ENCODE measurements at places on chromosomes 13 and 19.

- DNase-seq: no peak
These were observed 52.2 kb downstream of the WDFY2 start for GRCh38 chr13:51636349-51636890.

- DNase-seq: no peak
These were observed 38.5 kb downstream of the FBN3 start for GRCh38 chr19:8110931-8111330.

GRCh38 chr13:29210676-29211075 lies 384.8 kb downstream of the SLC7A1 start:
- DNase-seq: no peak

DNA sequence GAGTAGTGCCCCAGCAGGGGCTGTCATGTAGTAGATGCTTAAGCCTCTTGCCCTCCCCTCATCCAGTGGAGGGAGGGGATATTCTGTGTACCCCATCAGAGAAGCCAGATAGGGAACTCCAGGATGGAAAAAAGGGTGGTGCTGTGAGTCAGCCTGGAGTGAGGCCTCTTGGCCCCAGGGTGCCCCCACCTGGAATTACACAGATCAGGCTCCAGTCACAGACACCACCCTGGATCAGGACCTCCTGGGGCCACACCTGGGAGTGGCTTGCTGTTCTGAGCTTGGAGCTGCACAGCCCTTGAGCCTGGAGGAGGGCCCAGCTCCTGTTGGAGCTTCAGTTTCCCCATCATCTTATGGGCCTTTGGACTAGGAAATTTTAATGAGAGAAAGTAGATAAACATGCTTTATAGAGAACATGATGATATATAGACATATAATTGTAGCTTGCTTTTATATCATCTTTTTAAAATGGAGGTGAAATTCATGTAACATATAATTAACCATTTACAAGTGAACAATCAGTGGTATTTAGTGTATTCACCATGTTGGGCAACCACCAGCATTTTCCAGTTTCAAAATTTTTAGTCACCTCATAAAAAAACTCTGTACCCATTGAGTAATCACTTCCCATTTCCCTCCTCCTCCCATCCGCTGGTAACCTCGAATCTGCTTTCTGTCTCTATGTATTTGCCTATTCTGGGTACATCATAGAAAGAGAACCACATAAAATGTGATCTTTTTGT lies 24.6 kb downstream of the CYP4F22 start:
- peak; percentile 88 for DNase-seq

- DNase-seq: no peak
These were observed 1.2 kb upstream of the GAMT start for GRCh38 chr19:1402411-1403070.

DNA sequence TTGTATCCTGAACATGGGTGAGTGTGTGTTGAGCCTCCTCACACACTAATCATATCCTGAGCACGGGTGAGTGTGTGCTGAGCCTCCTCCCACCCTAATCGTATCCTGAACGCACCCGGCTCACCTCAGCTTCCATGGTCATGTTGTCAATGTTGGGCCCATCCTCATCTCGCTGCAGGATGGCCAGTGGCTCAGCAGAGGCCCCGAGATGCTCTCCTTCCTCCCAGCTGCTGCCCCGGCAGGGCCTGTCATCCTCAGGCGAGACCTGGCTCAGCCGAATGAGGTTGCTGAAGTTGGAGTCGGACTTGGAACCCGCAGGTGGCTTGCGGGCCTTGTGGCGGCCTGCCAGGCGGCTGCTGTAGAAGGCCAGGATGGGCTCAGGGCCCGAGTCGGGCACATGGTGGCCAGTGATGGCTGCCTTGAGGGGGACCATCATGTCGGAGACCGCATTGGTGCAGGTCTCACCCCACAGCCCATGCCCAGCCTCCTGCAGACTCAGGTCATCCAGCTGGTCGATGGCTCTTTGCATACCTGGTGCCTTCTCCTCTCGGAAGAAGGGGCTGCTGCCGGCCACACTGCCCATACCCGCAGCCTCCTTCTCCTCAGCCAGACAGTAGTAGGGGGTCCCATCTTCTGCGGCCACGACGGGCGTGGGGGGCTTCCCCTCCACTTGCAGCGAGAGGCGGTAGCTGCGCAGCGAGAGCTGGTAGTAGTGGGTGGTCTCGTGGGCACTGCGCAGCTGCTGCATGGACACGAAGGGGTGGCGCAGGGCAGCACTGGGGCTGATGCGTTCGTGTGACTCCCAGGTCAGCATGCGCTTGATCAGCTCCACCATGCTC lies 9.6 kb downstream of the HIPK4 start:
- DNase-seq: no peak

DNA sequence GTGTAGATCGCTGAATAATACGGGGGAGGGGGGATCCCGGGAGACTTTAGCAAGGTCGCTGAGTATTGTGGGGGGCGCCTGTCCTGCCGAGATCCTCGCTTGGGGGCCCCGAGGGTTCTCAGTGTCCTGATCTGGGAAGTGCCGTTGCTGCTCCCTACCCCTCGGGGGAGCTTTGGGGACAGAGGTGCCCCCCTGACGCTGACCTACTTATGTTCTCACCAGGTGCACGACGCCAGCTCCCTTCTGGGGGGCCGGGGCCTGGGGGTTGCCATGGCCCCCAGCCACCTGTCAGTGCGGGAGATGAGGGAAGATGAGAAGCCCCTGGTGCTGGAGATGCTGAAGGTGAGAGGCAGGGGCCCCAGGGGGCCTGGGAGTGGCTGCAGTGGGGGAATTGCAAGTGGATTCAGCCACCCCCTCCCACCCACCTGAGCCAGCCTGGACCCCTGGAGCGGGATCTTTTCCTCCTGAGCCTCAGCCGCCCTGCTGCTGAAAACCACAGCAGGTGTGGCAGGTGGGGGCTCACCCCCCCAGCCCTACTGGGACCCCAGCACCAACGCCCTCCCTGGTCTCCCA lies 537 bp downstream of the NAT14 start:
- no peak for DNase-seq

GRCh38 chr19:47013041-47013517 lies 6.6 kb upstream of the NPAS1 start:
- peak; percentile 84 for DNase-seq

GRCh38 chr13:50589651-50590054 lies 253.8 kb downstream of the DLEU7 start:
- DNase-seq: no peak

- no peak for DNase-seq
These were observed 64.8 kb downstream of the SOX1 start for GRCh38 chr13:112131713-112132113.

- DNase-seq: peak; percentile 44
These were observed 42.2 kb upstream of the FLT1 start for GRCh38 chr13:28537171-28537570.

DNA sequence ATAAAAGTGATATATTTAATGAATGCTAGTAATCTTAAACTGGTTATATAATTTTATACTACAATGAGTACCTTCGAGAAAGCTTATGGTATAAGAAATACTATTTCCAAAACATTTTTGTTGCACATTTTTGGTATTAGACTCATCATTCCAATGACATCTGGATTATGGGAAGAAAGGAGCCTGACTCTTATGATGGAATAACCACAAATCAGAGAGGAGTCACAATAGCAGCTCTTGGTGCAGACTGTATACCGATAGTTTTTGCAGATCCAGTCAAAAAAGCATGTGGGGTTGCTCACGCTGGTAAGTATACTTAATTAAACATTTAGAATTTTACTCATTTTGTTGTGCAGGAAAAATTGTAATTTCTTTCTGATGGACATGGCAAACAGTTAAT lies 3.9 kb downstream of the LACC1 start:
- no peak for DNase-seq

DNA sequence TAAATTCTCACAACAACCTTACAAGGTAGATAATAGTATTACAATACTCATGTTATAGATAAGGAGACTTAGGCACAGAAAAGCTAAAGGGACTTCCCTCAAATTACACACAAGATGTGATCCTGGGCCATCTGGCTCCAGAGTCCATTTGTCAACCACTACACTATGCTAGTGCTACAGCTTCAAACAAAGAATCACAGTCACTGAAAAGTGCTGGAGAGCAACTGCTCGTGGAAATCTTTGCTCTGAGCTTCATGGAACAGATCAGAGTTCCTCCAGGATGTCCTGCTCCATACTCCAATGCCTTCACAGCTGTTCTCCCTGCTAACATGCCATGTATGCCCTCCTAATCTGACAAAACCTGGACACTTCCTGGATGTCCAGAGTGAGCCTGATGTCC lies 271.2 kb downstream of the ENOX1 start:
- DNase-seq: no peak

GRCh38 chr13:110230661-110231347 lies 76.2 kb downstream of the COL4A1 start:
- no peak for DNase-seq

- DNase-seq: no peak
These were observed 22.7 kb upstream of the LRCH1 start for GRCh38 chr13:46530084-46530935.

DNA sequence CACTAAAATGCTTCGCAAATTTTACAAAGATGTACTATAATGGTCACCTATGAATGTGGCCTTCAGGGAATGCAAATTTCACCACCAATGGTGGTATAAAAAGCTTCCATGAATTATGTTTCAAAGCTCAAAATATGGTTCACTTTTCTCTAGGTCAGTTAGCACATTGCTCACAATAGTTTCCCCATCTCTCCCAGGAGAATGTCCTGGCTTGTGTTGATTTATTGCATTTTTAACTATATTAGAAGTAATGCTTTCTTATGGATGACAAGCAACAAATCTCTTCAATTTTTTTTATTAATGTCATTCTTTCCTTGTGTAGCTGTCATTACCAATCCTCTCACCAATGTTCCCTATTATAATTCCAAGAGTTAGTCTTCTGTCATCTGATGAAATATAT lies 621.2 kb downstream of the TBC1D4 start:
- DNase-seq: no peak

DNA sequence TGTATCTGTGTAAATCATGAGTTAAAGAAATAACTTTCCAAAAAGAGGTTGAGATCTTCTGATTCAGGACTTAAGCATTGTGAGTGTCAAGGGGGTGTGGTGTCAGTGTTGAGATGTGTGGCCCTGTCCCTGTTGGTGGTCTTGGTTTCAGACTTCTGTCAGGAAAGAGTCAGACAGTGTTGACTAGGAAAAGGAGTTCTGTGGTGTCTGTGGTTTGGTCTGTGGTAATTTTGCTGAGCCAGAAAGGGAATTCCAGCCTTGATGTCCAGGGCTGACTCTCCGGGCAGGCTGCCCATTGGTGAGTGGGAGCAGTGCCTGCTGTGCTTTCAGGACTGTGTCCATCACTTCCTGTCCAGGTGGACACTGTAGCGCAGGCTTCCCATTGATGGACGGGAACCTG lies 39.8 kb upstream of the IGFL4 start:
- DNase-seq: no peak

- no peak for DNase-seq
These were observed 31.4 kb downstream of the FLT1 start for GRCh38 chr13:28463481-28463880.

DNA sequence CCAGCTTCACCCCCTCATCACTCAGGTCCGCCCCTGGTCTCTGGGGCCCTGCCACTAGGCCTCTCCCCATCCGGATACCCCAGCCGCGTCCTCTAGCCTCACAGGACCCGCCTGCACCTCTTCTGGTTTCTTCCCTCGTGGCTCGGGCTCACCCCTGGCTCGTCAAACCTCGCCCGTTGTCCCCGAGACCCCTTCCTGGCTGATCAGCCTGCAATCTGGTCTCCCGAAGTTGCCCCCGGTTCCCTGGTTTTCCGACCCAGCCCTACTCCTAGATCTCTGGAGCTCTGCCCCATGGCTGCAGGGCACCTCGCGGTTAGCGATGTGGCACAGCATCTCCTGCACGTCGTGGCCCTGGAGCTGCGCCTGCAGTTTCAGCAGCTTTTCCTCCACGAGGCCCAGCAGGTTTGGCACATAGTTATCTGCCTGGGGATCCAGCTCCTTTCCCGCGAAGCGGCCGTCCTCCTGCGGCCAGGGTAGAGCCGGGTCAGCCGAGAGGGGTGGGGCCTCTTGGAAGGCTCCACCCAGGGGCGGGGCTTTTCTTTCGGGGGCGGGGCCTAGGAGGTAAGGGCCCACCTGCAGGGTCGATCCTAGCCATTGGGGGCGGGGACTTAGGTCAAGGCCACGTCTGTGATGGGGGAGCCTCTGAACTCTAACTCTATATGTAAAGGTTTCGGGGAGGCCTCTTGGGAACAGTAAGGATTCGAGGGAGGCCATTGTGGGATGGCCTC lies 2.4 kb upstream of the RGL3 start:
- no peak for DNase-seq

DNA sequence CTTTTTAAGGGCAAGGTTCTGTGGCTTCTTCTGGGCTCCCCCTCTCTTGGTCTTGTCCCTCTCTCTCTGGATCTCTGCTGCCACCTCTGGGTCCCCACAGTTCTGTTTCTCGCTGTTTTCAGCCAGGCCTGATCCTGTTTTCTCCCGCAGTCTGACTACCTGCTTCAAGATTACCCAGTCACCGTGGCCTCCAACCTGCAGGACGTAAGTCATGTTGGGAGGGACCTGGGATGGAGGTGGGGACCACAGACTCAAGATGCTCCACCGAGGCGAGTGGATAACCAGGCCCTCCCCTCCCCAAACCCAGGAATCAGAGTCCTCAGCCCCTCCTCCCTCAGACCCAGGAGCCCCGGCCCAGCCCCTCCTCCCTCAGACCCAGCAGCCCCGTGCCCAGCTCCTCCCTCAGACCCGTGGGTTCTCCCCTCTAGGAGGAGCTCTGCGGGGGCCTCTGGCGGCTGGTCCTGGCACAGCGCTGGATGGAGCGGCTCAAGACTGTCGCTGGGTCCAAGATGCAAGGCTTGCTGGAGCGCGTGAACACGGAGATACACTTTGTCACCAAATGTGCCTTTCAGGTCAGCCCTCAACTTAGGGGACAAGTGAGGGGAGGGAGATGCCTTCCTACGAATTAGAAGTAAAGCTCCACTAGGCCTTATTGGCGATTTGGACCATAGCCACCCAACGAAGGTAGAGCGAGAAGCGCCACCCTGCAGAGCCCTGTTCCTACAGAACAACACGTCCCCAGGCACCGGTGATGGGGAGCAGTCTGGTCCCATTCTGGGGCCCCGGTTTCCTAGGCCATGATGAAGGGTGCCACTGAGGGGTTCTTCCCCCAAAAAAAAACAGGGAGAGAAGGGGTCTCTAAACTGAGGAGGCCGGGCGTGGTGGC lies 2.2 kb downstream of the FLT3LG start:
- DNase-seq: no peak

GRCh38 chr13:79906345-79906744 lies 425.4 kb downstream of the NDFIP2 start:
- DNase-seq: no peak

DNA sequence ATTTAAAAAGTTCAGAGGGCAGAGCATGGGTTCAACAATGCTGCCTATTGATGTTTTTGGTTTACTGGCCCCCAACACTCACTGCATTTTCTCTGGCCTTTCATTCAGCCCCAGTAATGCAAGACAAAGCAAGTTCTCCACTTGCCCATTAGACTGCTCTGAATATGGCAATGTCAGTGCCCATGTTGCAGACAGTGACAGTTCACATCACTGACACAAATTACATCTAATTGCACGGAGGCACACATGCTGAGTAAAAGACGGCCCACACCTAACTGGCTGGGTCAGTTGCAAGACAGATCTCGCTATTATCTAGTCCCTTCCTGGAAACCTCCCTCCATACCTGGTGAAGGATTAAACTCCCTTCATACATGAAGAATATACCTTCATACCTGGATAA lies 54.0 kb downstream of the ENOX1 start:
- no peak for DNase-seq

Data from suppressor macrophage treated with lipopolysaccharide for 4 hours (primary cell).